ENCODE measurements at places on chromosomes 3 and 15.

GRCh38 chr3:42290966-42291714 lies 25.2 kb upstream of the CCK start:
- no peak for DNase-seq

DNA sequence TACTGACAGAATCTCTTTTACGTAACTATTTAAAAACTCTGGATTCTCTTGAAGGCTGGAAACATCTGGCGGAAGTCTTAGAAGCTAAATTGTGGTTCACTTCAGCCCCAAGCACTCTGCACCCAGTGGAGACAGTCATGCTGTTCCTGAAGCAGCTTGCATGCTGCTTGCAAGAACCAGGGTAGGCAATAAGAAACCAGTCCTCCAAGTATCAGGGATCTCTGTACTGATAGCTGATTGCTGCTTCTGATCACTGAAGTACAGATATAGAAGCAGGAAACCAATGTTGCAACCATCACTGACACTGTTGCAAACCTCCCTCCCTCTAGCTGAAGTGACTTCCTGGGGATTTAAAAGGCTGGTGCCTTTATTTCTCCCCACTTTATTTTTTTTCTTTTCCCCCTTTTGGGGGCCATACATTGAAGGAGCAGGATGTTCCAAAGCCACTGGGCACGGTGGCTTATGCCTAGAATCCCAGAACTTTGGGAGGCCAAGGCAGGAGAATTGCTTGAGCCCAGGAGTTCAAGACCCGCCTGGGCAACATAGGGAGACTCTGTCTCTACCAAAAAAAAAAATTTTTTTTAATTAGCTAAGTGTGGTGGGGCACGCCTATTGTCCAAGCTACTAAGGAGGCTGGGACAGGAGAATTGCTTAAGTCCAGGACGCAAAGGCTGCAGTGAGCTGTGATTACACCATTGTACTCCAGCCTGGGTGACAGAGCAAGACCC lies 15.3 kb downstream of the SPCS1 start:
- no peak for DNase-seq

DNA sequence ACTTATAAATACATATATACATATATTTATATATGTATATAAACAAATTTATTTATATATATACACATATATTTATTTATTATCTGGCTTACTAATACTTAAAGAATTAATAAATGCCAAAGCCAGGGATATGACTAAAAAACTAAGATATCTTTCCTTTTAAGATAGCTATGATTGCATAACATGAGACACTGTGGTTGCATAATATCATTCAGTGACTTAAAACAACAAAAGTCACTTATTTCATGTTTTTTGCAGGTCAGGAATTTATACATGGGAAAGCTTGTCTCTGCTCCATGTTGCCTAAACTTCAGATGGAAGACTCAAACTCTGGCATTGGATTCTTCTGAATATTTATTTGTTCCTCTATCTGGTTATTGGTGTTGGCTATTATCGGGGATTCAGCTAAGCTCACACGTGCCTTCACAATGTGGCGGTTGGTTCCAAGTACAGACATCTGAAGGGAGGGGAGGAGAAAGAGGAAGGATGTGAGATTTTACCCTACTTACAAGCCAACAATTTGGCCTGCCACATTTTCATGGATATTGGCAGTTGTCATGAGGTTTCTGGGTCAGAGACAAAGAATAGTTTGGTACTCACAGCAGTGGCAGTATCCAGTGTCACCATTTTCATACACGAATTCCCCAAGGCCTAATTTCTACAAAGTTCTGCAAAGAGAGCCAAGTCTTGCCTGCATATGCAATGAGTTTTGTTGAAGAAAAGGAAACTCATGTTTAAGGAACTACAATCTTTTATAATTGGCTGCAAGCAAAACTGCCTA lies 381.6 kb downstream of the EPHA3 start:
- no peak for DNase-seq

GRCh38 chr3:16723978-16724377 lies 118.8 kb upstream of the DAZL start:
- no peak for DNase-seq

GRCh38 chr3:194103983-194104751 lies 31.8 kb upstream of the HES1 start:
- DNase-seq, result no peak

- no peak for DNase-seq
Observed at GRCh38 chr3:106862067-106862466, 515.2 kb upstream of the CCDC54 start.

- no peak for DNase-seq
Observed at GRCh38 chr3:39474126-39474515, 6.6 kb downstream of the MOBP start.

DNA sequence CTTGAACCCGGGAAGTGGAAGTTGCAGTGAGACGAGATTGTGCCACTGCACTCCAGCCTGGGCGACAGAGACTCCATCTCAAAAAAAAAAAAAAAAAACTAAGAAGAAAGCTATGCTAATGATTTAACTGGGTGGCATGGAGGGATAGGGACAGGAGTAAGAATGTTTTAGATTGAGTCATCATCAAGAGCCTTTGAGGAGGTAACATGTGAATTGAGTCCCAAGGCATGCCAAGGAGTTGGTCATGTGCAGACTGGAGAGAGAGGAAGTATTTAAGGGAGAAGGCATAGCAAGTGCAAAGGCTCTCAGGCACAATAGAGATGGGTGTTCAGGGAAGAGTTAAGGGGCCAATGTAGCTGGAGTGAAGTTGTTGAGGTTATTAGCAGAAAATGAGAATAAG lies 9.1 kb downstream of the BNC1 start:
- DNase-seq, result peak; percentile 20

- peak; percentile 91 for DNase-seq
Observed at GRCh38 chr3:8739757-8740504, 6.3 kb downstream of the CAV3 start.

All from A549 (cell line).